ENCODE measurements at places on chromosomes 1 and 21. TPM values are rescaled to one million over a fixed set of nuclear protein-coding genes. Genes with fewer than 3 reads are reported as not detected.

Gene KRTAP19-6
- total RNA-seq: not detected

Gene SHE
- total RNA-seq: 48.3 TPM

Gene MYBPH
- not detected for total RNA-seq

Gene NPPB
- total RNA-seq: 0.81 TPM

Gene TEDDM1
- not detected for total RNA-seq

Gene NFASC
- total RNA-seq: 24.1 TPM

Gene CD1D
- total RNA-seq: 5.3 TPM

Gene MATN1
- total RNA-seq: not detected

Gene LY9
- 3.3 TPM for total RNA-seq

Gene SUSD4
- total RNA-seq: 2.2 TPM

Gene RHOU
- 21.0 TPM for total RNA-seq

Gene ANKRD13C
- 20.9 TPM for total RNA-seq

Gene CYP4A22
- not detected for total RNA-seq

Gene C1orf94
- total RNA-seq: not detected

DNA sequence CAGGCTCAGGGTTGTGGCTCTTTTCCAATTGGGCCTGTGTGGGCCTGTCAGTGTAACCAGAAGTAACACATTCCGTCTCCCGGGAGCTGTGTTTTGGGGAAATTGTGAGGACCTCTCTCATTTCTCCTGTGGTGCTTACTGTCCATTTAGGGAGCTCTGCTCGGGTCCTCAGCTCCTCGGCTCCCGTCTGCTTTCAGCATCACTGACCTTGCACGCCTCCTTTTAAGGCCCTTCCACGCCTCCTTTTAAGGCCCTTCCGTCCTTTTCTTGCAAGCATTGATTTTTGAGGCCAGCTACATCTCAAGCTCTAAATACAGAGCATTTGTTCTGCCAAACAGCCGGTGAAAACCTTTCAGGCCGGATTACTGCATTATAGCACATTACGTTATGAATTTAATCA, 9.7 kb downstream of the CA6 start:
- DNase-seq: no peak

DNA sequence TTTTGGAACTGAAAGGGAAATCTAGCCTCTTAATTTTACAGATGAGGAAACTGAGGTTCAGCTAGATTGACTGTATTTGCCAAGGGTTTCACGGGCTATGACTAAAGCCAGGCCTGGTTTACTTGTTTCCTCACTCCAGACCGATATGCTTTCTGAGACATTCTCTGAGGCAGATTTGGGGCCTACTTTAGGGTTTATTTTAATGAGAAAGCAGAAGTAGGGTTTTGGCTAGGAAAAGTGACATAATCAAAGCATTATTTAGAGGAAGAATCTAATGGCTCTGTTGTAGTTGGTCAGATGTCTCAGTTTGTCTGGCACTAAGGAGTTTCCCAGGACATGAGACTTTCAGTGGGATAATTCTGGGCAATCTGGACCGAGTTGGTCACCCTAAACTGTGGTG, 1.5 kb upstream of the RPTN start:
- DNase-seq: no peak

DNA sequence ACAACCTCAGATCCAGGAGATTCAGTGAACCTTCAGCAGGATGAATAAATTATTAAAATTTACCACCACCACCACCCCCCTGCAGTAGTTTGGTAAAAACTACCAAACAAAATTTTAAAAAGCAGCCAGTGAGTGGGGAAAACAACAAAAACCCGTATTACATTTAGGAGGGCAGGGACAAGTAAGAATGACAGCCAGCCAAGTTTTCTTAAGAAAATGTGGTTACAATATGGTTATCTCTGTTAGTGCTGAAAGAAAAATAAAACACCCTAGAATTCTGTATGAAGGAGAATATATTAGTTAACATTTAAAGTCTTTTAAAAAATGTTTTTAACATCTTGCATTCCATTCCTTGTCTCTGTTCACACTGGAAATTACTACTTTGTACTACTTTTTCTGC, 14.7 kb downstream of the CD46 start:
- DNase-seq: no peak

DNA sequence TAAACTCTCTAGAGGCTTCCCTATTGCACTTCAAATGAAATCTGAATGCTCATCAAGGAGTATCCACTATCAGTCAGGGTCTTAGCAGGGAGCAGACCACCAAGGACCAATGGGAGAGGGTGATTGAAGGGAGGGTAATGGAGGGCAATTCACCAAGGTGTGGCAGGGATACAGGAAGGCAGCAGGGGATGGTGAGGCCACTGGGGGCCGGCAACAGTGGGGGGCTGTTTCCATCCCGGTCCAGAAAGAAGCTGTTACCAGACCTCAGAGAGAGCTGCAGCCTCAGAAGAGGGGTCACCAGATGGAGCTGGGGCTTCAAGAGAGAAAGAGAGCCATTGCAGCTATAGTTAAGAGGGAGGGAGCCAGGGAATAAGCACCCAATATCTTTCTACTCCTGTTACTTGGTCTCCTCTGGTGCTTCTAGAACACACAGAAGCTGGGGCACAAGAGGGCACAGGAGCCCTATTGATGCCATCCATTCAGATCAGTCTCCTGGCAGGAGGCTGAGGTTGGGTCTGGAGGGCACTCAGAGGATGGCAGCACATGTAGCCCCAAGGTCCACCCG, 417.6 kb downstream of the PTPRU start:
- DNase-seq: no peak

DNA sequence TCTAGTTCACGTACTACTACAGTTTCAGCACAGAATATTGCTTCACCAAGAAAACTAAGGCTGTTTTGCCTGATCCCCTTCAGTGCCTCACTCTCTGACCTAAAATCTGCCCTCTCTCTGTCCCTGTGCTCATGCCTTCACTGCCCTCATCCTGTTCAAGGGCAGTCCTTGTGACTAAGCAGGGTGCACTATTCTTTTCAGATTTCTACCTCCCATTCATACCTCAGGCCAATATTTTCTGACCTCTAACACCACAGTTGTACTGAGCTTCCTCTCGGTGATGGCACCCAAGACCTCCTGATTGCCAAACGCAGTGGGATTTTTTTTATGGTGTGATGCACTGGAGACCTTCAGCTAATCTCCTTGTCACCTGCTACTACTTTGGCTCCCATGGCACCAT, 57.7 kb upstream of the GADD45A start:
- DNase-seq: no peak

GRCh38 chr1:172654535-172654934, 4.4 kb upstream of the FASLG start:
- no peak for DNase-seq

DNA sequence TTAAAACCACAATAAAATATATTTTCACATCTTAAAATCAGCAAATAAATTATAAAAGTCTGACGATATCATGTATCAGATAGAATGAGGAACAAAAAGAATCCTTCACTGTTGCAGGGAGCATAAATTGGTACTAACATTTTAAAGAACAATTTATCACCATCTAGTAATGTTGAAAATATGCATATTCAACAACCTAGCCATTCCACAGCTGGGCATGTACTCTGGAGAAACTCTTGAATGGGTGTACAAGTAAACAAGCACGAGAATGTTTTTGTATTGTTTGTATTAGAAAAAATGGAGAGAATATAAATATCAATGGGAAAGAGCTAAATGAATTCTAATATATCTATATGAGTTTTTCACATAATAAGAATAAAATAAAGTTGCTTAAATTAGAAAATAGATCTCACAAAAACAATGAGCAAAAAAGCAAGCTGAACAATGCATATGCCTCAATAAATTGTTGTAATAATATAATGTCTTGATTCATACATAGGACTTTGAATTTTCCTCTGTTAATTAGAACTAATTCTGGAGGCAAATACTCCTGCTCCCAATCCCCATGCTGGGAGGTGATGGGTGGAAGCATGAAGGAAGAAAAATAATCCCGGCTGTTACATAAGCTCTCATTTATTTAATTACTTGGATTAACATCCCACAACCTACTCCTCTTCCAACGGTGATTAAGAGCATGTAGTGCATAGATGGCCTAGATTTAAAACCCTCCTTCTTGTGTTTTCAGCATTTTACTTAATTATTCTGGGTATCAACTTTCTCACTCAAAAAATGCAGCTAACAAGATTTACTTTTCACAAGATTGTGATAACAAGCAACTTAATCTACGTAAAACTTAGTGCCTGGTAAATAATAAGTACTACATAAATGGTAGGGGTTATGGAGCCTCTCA, 5.5 kb upstream of the FMO2 start:
- no peak for DNase-seq

DNA sequence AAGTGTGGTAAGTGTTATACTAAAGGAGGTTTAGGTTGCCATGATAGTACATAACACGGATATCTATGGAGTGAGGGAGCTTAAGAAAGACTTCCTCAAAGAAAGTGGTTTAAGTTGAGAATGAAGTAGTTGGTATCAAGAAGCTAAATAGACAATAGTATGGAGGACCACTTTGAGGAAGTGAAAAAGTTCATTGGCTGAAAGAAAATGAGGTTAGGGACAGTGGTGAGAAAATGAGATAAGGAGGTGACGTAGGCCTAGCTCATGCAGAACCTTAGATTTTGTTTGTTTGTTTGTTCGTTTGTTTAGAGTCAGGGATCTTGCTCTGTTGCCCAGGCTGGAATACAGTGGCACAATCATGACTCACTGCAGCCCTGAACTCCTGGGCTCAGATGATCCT, 72.2 kb upstream of the PPIH start:
- no peak for DNase-seq

- DNase-seq: peak; percentile 85
Observed at GRCh38 chr1:237864338-237865244, 26.1 kb downstream of the ZP4 start.

- DNase-seq: no peak
Observed at GRCh38 chr1:161307892-161308638, 1.7 kb downstream of the MPZ start.

GRCh38 chr1:64935551-64936155, 30.7 kb downstream of the JAK1 start:
- no peak for DNase-seq

- DNase-seq: no peak
Observed at GRCh38 chr1:26570287-26570686, 40.7 kb downstream of the RPS6KA1 start.

DNA sequence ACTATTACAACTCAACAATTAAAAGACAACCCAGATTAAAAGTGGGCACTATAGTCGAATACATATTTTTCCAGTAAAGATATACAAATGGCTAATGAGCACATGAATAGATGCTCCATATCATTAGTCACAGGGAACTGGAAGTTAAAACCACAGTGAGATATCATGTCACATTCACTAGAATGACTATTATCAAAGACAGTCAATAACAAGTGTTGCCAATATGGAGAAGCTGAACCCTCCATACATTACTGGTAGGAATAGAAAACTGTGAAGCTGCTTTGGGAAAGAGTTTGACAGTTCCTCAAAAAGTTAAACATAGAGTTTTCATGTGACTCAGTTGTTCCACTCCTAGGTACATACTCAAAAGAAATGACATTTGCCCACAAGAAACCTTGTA, 30.6 kb upstream of the MRPS6 start:
- DNase-seq: no peak

GRCh38 chr1:167544447-167545093, 9.0 kb downstream of the CREG1 start:
- no peak for DNase-seq

DNA sequence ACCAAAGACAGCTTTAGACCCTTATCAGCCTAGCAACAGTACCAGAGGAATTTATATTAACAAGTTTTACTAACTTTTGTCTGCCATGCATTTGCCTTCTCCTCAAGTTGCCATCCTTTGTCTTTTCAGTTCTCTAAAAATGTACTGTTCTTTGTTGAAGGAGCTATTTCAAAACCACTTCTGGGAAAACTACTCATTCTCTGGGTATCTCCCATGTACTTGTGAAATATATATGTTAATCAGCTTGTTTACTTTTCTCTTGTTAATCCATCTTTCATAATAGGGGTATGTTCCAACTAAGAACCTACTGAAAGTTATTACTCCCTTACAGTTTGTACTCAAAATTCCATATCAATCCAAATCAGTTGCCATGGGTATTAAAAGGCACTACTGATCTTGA, 16.3 kb downstream of the DPYD start:
- DNase-seq: no peak

DNA sequence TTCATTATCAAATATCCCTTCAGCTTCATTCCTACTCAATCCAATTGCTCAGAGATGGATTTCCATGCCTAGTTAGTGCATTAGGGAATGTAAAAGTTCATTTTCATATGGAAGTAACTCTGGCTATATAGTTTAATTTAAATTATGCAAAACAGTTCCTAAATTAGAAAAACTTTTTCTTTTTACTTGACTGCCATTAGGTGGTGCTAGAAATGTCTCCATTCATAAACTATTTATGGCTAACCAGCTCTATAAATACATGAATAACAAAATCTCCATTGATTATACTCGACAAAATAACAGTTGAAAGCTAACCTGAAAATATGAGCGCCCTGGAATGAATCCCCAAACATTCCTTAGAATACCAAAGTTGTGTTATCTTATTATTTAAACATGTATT, 311.4 kb downstream of the USH2A start:
- no peak for DNase-seq

GRCh38 chr1:165898837-165899236, 71.4 kb downstream of the UCK2 start:
- no peak for DNase-seq

GRCh38 chr1:40786995-40787705, 3.6 kb downstream of the KCNQ4 start:
- DNase-seq: no peak

- DNase-seq: peak; percentile 18
Observed at GRCh38 chr1:37714689-37715088, 22.4 kb downstream of the CDCA8 start.

- DNase-seq: no peak
Observed at GRCh38 chr1:183634429-183635065, 1.0 kb downstream of the ARPC5 start.

- DNase-seq: no peak
Observed at GRCh38 chr1:153343811-153344717, 4.6 kb downstream of the PGLYRP4 start.

DNA sequence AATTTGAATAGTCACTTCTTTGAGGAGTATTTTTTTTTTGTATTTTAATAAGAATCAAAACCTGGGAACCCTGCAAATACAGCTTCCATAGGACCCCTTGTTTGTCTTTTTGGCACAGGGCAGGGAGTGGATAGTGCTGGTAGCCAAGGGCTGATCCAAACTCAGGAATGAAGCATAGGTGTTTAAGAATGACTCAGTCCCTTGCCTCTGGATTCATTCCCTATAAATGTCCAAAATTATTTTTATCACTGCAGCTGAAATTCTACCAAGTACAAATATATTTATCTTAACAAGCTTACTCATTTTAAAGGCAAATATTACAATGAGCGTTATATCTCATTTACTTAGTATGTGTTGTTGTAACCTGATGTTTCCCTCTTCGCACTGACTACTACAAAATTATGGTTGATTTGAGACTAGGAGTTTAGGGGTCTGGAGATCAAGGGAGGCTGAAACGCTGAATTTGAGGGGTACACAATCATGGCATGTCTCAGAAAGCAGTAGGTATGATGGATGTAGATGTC, 278.6 kb upstream of the LYPLAL1 start:
- no peak for DNase-seq
